ENCODE measurements at places on chromosomes 7 and 10.

DNA sequence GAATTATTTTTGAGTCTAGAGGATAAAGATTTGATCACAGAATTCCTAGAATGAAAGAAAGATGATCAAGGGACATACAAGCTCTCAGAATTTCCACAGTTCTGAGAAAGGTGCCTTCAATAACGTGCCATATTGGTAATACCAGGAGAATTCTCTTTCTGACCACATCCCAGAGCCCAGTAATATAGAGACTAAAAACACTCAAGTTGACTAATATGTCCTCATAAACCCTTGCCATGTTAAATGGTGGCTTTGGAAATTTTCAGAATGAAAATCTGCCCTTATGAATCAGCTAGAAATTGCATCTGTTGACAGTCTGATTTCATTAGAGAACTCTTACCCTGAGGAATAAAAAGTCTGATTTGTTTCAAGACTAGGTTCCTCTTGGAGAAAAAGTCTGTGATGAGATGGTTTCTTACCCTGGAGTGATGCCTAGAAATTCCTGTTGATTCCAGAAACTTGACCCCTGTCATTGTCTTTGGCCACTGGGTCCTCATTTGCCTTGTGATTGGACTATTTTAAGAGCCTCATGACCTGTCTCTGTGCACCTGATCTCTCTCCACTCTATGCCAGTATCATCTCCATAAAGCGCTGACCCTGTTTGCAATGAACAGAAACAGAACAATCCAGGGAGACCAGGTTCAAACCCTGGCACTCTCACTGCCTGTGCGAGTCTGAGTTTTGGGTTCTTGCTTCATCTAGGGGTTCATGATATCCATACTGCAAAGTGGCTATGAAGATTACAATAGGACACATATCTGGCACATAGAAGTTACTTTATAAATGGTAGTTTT lies 3.3 kb downstream of the IL2RA start:
- DNase-seq: no peak

GRCh38 chr7:20777377-20778062 lies 9.2 kb downstream of the SP8 start:
- DNase-seq: no peak

DNA sequence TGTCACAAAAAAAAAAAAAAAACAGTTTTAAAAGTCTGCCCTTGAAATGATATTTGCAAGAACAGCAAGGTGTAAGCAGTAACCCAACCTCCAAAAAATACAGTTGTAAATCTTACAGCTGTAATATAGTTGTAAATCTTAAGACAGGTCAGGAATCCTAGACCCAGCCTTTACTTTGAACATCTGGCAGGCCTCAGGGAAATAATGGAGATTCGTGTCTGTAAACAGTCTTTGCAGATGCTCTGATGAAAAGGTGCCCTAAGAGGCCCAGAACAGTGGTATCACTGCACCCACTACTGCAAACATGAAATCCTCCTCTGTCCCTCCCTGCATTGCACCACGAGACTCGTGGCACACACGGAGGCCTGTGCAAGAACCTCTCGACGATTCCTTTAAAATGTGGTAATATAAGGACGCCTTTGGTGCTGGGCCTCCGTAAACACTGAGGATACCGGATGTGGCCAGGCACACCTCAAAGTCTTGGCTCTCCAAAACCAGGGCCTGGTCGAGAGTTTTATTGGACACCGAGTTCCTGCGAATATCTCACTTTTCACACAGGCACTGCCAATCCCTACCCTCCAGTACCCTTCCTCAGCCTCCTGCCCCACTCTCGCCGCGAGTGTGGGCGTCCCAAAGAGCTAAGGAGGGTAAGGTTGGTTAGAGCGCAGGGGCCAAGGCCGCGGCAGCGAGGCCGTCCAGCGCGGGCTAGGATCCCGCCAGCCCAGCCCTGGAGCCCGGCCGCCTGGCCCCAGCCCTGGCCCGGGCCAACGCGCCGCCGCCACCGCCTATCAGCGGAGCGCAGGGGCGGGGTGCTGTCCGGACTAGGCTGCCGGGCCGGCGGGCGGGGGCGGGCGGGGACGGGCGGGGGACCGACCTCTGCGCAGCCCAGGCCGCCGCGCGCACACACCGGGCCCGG lies at the start of gene REEP3:
Gene REEP3, plus strand, starts transcription at position 902 of the 916 bp plus-strand sequence. CDS start 145 bp downstream, outside the sequence.
- peak; percentile 15 for DNase-seq

GRCh38 chr10:102195296-102195870 lies 30.7 kb upstream of the ELOVL3 start:
- DNase-seq: no peak

GRCh38 chr10:4663162-4663992 lies 162.6 kb upstream of the AKR1E2 start:
- DNase-seq: peak; percentile 63

- DNase-seq: no peak
These were observed 17.9 kb upstream of the EIF3B start for GRCh38 chr7:2336626-2337299.

GRCh38 chr7:24862461-24862860 lies 105.2 kb upstream of the GSDME start:
- no peak for DNase-seq

DNA sequence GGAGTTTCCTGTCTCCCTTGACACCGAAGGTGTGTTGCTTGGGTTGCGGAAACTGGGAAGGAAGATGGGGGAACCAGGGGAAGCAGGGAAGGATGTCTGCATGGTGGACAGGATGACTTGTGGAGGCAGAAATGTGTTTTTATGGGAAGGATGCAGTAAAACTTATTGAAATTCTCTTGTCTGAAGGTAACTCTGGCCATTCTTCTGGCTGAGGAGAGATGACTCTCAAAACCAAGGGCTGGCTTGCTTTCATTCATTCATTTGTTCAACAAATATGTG lies 1.5 kb downstream of the UBTD1 start:
- DNase-seq: no peak

GRCh38 chr7:1602386-1602785 lies 32.6 kb upstream of the PSMG3 start:
- no peak for DNase-seq

DNA sequence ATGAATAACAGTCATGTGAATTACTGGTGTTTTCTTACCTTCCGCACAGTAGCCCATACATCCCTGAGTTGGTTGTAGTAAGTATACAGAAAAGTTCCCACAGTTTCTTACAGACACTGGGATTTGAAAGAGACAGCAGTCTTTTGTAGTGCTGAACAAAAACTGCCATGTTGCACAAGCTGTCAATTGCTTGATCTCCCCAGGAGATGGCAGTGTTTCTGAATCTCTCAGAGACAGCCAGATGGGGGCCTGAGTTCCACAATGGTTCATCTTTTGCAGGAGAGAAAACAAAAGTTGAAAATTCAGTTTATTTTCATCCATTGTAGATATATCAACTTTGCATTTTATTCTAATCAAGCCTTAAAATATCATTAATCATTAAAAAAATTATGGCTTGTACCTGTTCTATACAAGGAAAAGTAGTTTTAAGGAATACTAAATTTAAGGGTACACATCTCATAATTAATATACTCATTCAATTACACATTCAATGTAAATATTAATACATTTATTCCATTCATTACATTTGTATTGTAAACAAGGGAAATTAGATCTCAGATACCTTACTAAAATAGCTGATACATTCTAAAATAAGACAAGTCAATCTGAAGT lies 14.5 kb downstream of the VWDE start:
- peak; percentile 75 for DNase-seq

GRCh38 chr10:127034790-127035189 lies 129.6 kb downstream of the DOCK1 start:
- DNase-seq: no peak

GRCh38 chr7:99788554-99788953 lies 4.6 kb upstream of the CYP3A4 start:
- DNase-seq: no peak

GRCh38 chr10:89332123-89332633 lies 4.4 kb downstream of the IFIT3 start:
- DNase-seq: peak; percentile 73

DNA sequence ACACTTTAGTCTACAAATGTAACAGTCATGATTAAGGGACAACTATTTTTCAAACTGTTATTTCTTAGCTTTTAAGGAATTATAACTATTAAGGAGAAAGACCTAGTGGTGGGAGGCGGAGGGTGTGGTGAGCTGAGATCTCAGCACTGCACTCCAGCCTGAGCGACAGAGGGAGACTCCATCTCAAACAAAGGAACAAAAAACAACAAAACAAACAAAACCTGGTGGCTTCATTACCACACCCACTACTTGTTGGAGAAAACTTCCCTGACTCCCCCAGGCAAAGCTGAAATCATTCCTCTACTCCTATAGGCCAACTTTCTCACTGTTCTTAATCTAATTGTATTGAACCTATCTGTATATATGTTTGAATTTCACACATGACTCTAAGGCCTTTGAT lies 3.2 kb downstream of the POLR1F start:
- DNase-seq: no peak

GRCh38 chr10:7255517-7255916 lies 155.3 kb downstream of the SFMBT2 start:
- DNase-seq: no peak
